ENCODE measurements at places on chromosomes 2 and 18.

DNA sequence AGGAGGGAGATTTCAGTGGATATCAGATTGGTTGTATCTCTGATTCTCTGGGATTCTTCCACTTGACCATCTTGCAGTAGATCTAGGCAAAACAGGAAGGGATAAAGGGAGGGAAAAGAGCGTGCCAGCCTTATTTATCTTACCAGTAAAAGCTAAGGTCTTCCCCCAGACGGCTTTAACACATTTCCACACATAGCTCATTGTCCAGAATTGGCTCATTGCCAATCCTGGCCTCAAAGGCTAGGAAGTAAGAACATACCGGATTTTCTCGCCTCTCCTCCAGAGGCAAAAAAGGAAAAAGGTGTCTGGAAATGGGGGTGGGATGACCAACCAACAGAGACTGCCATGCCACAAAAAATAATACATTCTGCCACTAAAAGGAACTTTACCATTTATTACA lies 411.6 kb upstream of the NRP2 start:
- no peak for DNase-seq

GRCh38 chr18:50097702-50098101 lies 97.2 kb downstream of the MYO5B start:
- DNase-seq = no peak

DNA sequence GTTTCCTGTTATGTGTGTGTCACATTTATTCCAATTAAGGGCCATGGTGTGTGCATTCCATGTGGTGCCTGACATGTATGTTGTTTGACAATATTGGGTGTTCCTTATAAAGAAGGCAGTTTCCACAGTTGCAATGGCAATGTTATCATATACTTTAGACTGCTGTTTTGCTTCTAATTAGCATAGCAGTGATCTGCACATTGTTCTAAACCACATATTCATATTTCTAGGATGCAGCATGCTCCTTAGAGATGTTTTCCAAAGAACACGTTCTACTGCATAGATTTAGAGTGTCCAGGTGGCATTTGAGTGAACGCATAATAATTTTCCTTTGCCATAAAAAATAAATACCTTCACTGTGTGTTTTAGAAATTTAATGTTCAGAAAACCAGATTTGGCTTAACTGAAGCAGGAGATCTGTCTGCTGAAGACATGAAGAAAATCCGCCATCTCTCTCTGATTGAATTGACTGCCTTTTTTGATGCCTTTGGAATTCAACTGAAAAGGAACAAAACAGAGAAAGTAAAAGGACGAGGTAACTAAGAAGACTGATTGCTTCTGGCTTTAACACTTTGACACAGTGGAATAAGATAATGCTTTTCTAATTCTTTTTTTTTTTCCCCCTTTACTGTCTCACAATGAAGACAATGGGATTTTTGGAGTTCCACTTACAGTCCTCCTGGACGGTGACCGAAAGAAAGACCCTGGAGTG lies 143.7 kb downstream of the ARHGAP28 start:
- DNase-seq = no peak

DNA sequence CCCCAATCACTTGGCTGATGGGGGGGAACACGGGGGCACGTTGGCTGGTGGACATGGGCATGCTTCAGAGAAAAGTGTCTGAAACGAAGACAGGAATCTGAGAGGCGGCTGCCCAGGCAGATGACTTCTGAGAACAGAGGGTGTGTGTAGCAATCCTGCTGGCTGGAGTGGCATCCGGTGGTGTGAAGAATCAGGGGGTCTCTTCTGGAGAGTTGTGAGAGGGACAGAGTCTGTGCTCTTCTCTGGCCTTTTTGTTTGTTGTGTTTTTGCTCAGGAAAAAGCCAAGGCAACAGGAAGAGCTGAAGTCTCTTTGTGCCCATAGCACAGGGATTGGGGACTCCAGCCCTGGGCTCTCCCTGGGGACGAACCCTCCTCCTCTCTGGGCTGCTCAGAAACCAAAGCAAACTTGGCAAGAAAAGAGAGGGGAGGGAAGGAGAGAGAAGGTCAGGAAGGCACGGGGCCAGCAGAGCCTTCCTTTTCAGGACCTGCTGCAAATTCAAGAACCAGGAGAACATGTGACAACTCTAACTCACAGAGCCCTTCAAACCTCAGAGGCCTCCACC lies 97.0 kb upstream of the SMAD2 start:
- no peak for DNase-seq

DNA sequence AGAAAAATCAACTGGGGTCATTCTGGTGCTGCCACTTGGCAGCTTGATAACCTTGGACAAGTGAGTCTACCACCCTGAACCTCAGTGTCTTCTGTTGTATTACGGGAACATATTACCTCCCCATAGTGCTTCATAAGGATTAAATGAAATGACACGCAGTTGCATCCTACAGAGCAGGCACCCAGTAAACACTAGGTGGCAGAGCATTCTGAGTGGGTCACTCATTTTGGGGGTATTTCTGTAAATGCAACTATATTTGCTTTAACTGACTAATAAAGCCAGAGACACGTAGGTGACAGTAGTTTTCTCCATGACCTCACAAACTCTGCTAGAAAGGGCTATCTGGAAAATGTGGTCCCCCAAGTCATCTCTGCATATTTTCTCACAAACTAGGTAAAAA lies 4.7 kb downstream of the CD226 start:
- no peak for DNase-seq

- DNase-seq = no peak
These were observed 9.0 kb upstream of the HAAO start for GRCh38 chr2:42801381-42801780.

DNA sequence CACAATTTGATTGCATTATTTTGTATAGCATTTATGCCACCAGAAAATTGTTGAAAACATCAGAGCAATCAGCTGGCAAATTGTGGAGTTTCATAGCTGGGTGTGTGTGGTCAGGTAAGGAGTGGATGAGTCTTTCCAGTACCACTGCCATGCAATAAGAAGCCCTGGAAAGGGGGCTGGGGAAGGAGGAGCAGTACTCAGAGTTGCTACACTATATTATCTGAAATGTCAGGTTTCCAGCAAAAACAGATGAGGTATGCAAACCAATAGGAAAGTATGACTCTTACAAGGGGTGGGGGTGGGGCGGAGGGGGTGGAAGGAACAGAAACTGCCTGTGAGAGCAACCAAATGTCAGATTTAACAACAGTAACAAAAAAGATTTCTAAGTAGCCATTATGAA lies 112.2 kb downstream of the SOS1 start:
- no peak for DNase-seq

GRCh38 chr2:68251855-68252399 lies 405 bp downstream of the PPP3R1 start:
- DNase-seq = peak; percentile 54

DNA sequence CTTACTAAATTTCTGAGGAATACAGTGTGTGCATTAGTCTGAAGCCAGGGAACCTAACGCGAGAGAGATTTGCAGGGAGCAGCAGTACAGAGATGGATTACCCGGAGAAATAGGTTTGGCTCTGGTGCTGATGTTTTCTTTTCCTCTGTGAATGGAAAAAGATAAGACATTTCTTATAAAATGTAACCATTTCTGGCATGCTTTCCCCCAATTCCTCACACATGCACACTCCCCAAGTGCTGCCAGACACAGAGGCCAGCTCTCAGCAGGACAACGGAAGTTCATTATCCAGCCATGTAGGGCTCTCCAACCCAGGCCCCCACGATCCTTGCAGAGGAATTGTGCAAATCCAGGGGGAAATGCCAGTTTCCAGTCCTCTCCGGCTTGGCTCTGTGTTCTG lies 224.5 kb upstream of the MGAT5 start:
- DNase-seq = no peak

- DNase-seq = no peak
These were observed 301.5 kb upstream of the LYPD1 start for GRCh38 chr2:132971310-132972061.

GRCh38 chr2:239762655-239763269 lies 262.4 kb downstream of the NDUFA10 start:
- no peak for DNase-seq

DNA sequence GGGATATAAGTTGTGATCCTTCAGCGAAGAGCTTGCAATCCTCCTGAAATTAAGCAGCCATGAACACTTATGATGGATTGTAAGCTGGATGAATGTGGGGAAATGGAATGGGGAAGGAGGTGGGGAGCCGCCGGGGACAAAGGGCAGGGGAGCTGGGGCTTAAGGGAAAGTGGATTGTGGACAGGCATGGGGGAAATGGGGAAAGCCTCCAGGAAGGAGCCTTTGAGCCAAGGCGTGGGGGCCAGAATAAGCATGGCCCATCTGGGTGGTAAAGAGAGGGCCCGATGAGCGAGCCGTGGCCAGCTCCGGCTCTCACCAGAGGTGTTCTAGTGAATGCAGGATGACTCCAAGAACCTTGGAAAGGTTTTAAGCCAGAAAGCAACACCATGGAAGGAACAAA lies 124.0 kb downstream of the SMAD7 start:
- no peak for DNase-seq

- peak; percentile 68 for DNase-seq
These were observed 11.9 kb upstream of the MLPH start for GRCh38 chr2:237474931-237475703.

DNA sequence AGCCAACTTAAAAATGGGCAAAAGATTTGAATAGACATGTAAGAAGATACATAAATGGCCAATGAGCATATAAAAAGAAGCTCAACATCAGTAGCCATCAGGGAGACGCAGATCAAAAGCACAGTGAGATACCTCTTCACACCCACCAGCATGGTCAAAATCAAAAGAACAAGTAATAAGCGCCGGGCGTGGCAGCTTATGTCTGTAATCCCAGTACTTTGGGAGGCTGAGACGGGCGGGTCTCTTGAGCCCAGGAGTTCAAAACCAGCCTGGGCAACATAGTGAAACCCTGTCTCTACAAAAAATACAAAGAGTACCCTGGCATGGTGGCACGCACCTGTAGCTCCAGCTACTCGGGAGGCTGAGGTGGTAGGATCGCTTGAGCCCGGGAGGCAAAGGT lies 4.6 kb upstream of the CIB4 start:
- no peak for DNase-seq

GRCh38 chr2:238696331-238696730 lies 151.6 kb upstream of the TWIST2 start:
- DNase-seq = no peak

GRCh38 chr2:42964439-42965083 lies 172.2 kb upstream of the HAAO start:
- no peak for DNase-seq

DNA sequence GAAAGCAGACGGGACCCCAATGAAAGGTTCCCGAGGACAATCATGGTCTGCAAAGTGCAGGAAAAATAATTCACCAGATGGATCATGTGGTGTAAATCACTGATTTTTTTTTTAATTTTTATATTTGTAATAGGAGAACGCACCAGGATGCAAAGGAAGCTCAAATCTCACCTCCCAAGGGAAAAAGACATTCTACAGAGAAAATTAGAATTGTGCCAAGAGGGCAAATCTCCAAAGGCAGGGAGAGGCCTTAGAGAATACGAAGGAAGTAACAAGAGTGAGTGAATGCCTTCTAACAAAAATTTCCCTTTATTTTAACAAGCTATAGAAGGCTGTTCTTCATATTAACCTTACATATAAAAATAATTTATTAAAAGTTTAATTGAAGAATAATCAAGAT lies 90.9 kb downstream of the ANKRD44 start:
- DNase-seq = no peak

DNA sequence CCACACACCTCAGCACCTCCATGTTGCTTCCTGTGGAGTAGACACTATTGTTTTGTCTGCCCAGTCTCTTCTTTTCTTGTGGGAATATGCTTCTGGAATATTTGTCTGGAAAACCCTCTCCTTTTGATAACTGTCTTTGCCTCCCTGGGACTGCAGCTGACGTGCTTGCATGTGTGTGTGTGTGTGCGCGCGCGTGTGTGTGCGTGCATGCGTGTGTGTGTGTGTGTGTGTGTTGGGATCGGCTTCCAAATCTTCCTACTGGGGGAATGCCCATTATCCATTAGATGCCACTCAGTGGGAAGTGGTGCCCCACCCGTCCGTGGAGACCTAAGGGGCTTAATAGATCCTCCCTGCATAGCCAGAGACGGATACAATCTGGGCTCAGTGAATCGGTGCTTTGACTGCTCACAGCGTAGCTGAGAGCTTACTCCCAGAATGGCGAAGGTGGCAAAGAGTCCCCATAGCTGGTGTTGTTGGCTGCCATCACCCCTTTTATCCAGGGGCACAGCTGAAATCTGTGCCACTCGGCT lies 86.9 kb downstream of the RRM2 start:
- DNase-seq = no peak

GRCh38 chr18:37476182-37476581 lies 89.4 kb downstream of the CELF4 start:
- no peak for DNase-seq

- peak; percentile 38 for DNase-seq
These were observed 496 bp upstream of the ITGA4 start for GRCh38 chr2:181456660-181457120.

GRCh38 chr2:11500702-11501303 lies 33.0 kb upstream of the GREB1 start:
- no peak for DNase-seq

DNA sequence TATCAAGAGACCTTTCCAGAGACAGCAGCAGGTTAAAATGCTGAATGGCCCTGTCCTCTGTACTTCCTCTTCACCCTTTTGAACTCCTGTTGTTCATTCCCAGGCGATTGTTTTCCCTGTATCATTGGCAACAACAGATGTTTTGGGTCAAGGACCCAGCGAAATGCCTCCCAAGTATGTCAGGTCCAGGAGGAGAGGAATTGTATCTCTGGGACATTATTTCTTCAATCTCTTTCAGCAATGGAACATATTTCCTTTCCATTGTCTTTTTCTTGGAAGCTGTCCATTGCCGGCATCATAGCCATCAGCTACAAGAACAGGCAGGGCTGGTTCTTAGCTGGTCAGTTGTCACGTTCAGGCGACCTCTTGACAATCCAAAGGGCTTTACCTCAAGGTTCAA lies 76.2 kb downstream of the NRP2 start:
- DNase-seq = no peak

- no peak for DNase-seq
These were observed 1.3 kb downstream of the LRRTM4 start for GRCh38 chr2:77520641-77521547.

DNA sequence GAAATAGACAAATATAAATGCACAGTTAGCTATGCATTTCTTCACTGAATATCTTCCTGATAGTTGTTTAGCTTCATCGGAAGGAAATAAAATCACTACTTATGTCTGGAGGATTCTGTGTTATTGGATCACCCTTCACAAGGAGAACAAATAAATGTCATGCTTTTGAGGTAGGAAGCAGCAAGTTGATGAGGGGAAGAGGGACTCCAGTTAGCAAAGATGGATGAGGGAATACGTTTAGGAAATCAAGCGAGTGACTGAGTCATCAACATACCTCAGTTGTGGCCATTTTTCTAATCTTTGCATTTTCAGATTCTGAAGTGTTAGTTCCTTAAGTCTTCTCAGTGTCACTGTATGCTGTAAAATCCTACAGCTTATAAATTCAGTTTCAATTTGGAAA lies 456.2 kb downstream of the EPHA4 start:
- no peak for DNase-seq

DNA sequence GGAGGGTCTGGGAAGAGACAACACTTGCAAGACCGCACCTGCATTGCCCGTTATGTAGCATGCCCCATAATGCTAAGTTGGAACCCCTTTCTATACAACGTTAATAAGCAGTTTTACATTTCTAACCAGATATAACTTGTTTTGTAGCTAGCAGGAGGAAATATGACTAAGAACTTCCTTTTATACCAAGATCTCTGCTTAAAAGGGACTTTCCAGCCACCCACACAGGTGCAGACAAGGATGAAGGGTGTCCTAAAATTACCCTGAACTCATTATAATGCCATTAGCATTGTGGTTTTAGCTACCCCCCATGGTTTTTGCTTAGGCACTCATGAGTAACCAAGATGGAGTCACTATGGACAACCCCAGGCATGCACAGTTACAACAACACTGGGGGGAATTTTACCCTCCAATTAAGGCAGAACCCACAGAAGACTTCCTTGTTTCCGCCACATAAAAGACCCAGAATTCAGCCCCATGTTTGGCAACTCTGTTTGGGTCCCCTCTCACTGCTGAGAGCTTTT lies 362.8 kb downstream of the CBLN2 start:
- DNase-seq = no peak
